Thoracic aorta (tissue), 2 donors: ENCODE measurements at places on chromosomes 3 and 15.

GRCh38 chr3:127088511-127089351, 104.2 kb upstream of the PRR23E start:
- DNase-seq = no peak

DNA sequence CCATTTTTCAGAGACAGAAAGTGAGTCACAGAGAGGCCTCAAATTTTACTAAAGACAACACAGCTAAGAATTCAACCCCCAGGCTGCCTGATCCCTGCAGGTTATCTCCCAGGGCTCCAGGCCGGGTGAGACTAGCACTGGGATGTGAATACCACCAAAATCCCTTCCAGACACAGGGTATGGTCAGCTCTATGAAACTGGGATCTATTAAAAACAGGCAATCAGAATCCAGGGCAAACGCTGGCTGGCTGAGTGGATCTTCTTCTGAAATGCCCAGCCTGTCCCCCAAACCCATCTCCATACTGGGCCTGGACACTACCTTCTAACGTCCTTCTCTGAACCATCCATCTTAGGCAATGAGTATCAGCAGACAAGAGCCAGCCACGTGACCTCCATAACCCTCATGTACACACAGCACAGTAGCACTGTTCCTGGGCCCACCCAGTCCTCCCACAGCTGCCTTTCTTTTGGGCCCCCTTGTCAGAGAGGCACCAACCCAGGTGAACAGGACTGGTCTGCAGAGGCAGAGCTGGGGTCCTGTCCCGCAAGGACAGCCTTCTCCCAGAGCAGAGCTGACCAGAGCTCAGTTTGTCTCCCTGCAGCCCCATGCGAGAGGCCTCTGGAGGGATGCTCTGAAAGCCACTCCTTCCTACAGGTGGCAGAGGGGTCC, 1.9 kb downstream of the RAB6B start:
- no peak for DNase-seq

DNA sequence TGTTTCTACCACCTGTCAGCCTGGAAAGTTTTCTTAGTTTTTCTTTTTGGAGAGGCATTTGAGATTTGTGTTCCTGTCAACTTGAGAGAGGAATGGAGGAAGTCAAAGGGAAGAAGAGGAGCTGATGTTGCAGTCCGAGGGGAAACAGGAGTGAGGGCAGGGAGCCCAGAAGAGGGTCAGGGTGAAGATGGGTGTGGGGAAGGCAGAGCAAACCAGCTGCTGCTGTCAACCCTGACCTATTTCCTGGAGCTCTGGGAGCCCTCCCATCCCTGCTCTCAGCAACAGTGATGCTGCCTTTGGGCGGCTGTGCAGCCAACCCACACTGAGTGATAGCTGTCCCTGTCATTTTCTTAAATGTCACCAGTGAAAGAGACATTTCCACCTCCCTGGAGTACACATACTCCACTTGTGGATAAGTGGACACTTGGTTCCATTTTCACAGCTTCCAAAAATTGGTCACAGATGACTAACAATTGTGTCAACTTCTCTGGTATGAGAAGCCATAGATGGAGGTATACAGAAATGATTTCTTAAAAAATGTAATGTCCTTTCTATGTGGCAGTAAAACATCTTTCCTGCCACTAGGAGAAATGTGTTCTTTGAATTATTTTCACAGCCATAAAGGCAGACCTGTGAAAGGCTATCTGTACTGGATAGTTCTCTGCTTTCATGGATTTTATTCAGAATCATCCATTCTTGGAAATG, 556.3 kb upstream of the TBL1XR1 start:
- no peak for DNase-seq

- no peak for DNase-seq
These were observed 322.0 kb downstream of the MFSD1 start for GRCh38 chr3:159123877-159124276.

GRCh38 chr15:82108489-82109078, 62.8 kb upstream of the MEX3B start:
- no peak for DNase-seq
